ENCODE measurements at places on chromosomes 6 and 20.

- no peak for DNase-seq
Measured at GRCh38 chr6:112690497-112691202, 343.5 kb downstream of the RFPL4B start.

DNA sequence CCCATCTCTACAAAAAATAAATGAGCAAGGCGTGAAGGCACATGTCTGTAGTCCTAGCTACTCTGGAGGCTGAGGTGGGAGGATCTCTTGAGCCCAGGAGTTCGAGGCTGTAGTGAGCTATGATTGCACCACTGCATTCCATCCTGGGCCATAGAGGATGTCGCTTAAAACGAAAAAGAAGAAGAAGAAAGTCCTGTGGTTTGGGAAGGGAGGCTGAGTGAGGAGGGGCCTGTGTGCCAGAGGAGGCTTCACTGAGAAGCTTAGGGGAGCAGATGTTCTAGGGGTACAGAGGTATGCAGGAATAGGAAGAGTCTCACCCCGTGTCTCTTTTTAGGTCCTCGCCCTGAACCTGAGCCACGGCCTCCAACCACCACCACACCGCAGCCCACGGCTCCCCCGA is 4.2 kb downstream of the MMP9 start:
- no peak for DNase-seq

GRCh38 chr6:18359237-18359885 is 27.8 kb upstream of the RNF144B start:
- no peak for DNase-seq

- no peak for DNase-seq
Measured at GRCh38 chr6:150830439-150831165, 34.9 kb upstream of the MTHFD1L start.

DNA sequence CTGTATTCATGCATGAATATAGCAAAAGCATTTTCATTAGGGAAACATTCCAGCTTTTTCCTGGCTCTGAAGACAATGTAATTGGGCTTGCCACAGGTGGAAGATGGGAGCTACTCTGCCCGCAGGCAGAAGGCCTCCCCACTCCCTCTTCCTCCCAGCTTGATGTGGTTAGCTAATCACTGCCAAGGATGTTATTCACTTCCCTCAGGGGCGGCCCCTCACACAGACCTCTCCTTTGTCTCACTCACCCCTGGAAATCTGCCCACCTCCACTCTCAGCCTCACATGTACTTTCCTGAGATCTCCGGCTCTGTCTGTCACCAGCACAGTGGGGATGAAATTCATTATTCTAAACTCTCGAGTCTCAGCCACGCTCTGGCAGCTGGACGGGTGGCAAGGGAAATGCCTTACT is 100.7 kb downstream of the ANKRD60 start:
- no peak for DNase-seq

All from stimulated activated naive B cell treated with anti-CD40 and anti-IgM and Interleukin-4, amounts not matched to agents 10 μg/mL and 1 μg/mL and 100 μg/mL, for 72 hours (primary cell).